ENCODE measurements at places on chromosomes 1 and 21.
A peak's percentile ranks its signal among the peaks of the same experiment; 100 is the strongest.

GRCh38 chr1:85577419-85578320 lies 2.9 kb upstream of the CCN1 start:
- DNase-seq = no peak

DNA sequence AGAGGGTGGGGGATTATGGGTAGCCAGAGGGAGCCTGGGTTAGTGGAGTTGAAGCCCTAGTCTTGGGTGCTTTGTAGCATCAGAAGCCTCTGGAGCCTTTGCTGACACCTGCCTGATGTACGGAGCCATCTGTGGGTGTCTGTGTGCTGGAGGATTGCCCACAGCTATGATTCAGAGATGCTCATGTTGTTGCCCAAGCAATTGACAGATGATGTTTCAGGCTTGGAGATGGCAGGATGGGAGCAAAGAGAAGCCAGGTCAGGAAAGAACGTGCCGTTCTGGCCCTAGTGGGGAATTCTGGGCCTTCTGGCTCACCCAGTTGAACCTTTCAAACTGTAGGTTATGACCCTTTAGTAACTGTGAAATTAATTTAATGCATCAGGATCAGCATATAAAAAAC lies 27.6 kb downstream of the COQ8A start:
- DNase-seq = no peak

- no peak for DNase-seq
These were observed 365.9 kb downstream of the PTPRU start for GRCh38 chr1:29602203-29602602.

DNA sequence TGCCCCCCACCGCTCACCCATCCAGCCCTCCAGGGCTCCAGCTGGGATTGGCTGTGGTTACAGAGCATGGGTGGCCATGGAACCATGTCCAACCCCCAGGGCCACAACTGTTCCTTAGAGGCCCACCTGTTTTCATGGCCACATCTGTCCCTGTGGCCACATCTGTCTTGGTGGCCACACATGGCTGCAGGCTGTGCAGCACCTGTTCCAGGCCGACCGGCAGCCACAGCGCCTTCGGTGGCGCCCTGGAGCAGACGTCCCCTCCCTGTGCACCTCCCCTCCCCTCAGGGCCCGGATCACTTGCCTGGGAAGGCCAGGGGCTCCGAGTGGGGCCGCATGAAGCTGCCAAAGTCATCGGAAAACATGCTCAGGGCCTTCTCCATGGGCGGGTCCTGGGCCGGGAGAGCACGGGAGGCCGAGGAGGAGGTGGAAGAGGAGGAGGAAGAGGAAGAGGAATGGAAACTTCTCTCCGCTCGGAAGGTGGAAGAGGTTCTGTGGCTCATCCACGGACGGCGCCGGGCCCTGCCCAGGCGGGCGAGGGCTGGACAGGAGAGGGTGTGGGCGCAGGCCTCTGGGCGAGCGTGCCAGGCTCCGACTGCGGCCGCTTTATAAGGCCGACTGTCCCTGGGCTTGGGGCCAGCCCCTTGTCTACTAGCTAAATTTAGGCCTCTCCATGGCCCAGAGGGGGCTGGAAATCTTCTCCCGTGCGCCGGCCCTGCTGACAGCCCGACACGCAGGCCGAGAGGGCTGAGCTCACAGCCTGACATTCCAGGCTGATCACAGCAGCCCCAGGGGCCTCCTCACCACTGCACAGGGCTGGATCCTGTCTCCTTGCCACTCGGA lies at the start of gene HSPB7:
Gene HSPB7 (minus strand): TSS at position 583 of the 843 bp plus-strand sequence. CDS start 80 bp downstream, at position 503.
- DNase-seq = no peak

DNA sequence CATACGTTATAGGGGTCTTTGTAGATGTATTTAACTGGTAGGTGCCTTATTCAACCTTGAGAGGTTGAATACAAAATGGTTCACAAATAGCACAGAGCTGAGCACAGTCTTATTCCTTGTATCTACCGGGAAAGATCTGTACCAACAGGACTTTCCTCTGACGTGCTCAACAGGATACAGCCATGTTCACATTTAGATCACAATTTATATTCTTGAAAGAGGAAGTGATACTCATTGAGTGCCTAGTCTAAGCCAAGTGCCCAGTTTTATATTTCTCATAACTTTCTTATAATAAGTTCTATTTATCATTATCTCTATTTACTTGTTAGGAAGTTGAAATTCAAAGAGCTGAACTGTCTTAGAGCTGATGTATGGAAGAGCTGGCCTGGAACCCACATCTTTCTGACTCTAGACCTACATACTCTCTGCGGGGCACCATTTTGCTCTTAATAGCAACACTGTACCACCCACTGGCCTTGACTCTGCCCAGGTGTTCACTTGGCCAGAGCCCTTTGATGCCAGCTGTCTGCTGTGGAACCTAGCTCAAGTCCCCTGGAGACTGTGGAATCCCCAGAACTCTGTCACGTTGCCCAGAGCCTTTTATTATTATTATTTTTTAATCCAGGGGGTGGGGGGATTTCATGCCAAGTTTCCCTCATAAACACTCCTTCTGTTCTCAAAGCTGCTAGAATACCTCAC lies 156.2 kb downstream of the TPR start:
- no peak for DNase-seq

GRCh38 chr1:43044572-43045361 lies 86.1 kb upstream of the SLC2A1 start:
- no peak for DNase-seq

GRCh38 chr1:18730321-18730720 lies 99.7 kb downstream of the PAX7 start:
- no peak for DNase-seq

DNA sequence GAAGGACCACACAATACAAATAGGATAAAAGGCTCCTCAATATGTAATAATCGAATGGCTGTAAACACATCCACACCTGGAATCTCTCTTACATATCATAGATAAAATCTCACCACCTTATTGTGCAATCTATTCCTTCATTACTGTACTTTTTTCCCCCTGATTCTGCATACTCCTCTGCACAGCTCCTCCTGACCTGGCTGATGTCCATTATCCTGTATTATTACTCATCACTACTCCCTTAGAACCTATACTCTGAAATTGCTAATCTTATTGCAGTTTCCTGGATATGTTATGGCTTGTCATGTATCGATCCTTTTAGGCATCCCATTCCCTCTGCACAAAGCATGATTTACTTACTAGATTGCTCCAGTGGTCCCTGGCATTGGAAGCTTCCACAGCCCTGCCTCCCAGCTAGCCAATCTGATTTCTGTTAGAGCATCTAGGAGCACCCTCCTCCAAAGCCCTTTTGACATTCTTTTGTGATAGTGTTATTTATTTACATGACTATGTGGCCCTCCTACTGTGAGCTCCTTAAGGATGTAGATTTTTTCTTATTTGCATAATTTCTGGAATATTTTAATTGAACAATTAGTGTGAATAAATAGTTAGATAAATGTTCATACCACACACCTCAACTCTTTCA lies 24.2 kb upstream of the PHGDH start:
- DNase-seq = no peak

- DNase-seq = no peak
These were observed 65.8 kb upstream of the RAB4A start for GRCh38 chr1:229204921-229205777.

GRCh38 chr21:34878940-34879339 lies 170.2 kb downstream of the RUNX1 start:
- DNase-seq = no peak

GRCh38 chr1:48181669-48182367 lies 40.7 kb upstream of the SLC5A9 start:
- DNase-seq = no peak

- DNase-seq = peak; percentile 16
These were observed 33.1 kb upstream of the C1orf146 start for GRCh38 chr1:92184632-92185031.

DNA sequence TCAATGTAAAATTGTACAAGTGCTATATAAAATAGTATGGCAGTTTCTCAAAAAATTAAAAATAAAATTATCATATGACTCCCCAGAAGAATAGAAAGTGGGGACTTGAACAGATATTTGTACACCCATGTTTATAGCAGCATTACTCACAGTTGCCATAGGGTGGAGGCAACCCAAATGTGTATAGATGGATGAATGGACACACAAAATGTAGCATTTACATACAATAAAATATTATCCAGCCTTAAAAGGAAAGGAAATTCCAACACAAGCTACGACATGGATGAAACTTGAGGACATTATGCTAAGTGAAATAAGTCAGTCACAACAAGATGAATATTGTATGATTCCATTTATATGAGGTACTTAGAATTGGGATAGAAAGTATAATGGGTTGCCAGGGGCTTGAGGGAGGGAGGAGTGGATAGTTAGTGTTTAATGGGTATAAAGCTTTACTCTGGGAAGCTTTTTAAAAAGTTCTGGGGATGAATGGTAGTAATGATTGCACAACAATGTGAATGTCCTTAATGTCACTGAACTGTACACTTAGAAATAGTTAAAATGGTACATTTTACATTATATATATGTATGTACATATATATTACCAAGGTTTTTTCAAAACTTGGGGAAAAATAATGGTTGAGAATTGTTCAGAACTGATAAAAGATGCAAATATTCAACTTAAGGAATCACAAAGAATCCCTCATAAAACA lies 53.0 kb upstream of the ADORA3 start:
- DNase-seq = no peak

GRCh38 chr1:42739753-42740700 lies at the start of gene CLDN19:
CLDN19 (minus strand) TSS chr1:42740236; CDS start chr1:42740063, 173 bp downstream.
- no peak for DNase-seq

- DNase-seq = no peak
These were observed 113.9 kb upstream of the BACE2 start for GRCh38 chr21:41054018-41054578.

GRCh38 chr1:203644661-203645510 lies 18.3 kb downstream of the ATP2B4 start:
- no peak for DNase-seq

DNA sequence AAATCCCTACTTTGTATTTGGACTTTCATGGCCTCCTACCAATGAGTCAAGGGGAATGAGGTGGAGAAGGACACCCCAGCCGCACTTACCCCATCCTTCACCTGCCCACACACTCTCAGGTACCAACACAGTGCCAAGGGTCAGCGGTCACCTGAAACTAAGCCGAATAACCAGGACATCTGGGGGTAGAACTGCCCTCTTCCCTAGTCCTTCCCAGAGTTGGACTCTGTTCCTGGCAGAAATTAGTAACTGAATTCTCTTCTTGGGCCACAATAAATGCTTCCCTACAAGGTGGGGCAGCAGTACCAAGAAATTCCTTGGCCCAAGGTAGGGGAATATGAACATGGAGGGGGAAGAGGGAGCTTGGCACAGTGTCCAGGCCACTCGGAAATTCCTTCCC lies 7.3 kb downstream of the SLC45A3 start:
- DNase-seq = no peak

GRCh38 chr1:159798893-159799292 lies 3.3 kb upstream of the FCRL6 start:
- DNase-seq = peak; percentile 81

DNA sequence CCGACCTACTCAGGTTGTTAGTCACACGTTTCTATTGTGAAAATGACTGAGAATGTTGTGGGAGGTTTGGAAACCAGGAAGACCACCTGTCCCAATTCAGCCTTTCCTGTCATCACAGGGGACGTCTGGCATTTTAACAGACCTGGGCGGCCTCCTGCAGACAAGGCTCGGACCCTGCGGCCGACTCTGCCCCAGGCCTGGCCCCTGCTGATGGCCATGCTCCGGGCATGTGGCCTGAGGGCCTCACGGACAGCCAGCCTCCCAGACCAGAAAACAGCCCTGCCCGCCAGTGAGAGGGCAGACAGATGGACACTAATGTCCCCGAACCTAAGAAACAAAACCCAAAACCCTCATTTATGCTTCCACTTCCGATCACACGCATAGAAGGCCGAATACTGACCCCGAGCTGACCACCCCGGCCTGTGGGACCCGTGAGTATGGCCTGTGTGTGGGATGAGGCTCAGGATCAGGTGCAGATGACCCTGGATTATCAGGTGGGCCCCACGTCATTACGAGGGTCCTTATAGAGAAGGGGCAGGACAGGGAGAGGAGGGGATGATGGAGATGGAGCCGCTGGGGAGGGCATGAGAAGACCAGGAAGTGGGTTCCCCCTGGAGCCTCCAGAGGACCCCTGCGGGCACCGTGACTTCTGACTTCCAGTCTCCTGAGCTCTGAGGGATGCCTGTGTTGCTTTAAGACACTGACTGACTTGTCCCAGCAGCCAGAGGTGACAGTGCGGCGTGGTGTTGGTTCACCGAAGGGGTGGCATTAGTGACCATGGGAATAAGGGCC lies 9.6 kb downstream of the COL18A1 start:
- DNase-seq = no peak

GRCh38 chr1:222106377-222106776 lies 364.5 kb upstream of the DUSP10 start:
- DNase-seq = no peak

DNA sequence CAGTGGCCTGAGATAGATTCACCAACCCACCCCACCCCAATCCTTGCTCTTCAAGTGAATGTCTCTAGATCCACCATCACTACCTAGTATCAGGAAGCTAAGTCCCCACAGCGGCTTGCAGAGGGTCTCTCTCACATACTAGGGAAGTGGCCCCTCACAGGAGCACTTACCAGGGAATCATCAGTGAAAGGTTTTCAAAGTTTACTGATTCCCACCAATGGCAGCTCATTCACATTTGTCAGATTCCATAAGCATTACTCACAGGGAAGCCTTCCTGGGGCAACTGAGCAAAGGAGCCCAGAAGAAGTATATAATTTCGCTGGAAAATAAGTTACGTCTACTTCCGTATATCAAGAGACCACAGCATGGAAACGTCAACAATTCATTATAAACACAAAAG lies 120.8 kb downstream of the GREM2 start:
- DNase-seq = peak; percentile 72

- peak; percentile 13 for DNase-seq
These were observed 258.8 kb upstream of the NCAM2 start for GRCh38 chr21:20739421-20739820.

GRCh38 chr1:39411526-39412478 lies 79.6 kb upstream of the BMP8A start:
- DNase-seq = no peak

GRCh38 chr21:32337206-32337605 lies 38.6 kb downstream of the MRAP start:
- no peak for DNase-seq

- no peak for DNase-seq
These were observed 5.0 kb downstream of the C1orf226 start for GRCh38 chr1:162386292-162387225.

- no peak for DNase-seq
These were observed 94.1 kb downstream of the PCBP3 start for GRCh38 chr21:45737485-45738166.

DNA sequence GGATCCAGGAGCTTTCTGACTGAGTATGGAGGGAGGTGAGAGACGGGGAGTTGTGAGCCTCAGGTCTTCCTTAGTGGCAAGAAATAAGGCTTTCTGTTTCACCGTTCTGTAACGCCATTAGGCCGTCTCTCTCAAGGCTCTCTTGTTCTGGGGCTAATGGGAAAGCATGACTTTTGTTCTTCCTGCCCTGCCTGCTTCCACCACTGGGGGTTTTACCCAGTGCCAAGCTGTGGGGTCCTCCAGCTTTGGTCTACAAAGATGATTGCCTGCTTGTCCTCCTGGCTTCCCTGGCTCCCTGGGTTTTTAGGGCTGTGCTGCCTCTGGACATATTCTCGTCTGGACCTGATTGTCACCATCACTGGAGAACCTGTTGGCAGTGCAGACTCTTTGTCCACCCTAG lies 74.8 kb upstream of the TINAGL1 start:
- no peak for DNase-seq

Data from urothelium cell line (cell line).